Hippocampal formation (tissue), 2 donors: ENCODE measurements at places on chromosomes 11 and 22.
A peak's percentile ranks its signal among the peaks of the same experiment; 100 is the strongest.

DNA sequence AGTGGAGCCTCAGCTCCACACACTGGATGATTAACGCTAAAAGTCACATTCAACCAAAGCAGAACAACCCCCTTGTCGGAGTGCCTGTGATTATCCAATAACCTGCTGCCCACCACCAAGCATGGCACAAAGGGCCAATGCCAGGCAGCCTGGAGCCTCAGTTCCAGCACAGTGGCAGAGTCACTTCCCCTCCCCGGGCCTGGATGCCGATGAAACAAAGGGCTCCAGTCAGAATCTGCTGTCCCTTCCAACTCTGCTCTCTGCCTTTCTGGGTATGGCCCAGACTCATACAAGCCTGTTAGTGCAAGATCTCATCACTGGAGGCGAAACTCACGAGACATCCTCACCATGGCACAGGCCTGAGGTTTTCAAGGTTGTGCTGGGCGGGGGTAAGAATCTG lies 52.1 kb downstream of the CLTCL1 start:
- DNase-seq = peak; percentile 51

DNA sequence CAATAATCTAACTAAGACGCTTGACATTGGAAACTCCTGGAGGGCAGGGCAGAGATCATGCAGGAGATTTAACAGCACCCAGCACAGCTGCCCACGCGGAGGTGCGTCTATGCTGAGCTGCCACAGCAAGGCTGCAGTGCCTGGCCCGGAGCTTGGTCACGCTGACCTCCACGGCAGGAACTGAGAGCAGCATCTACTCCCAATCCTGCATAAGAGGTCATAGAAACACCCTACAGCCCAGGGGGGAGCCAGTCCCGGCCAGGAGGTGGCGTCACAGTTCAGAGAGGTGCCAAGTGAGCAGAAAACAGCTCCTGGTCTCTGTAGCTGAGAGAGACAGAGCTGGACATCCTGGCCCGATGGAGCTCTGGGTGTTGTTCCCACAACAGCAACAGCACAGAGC lies 121.1 kb upstream of the TMEM45B start:
- DNase-seq = no peak

GRCh38 chr22:43996981-43997265 lies 27.2 kb upstream of the PARVB start:
- no peak for DNase-seq

DNA sequence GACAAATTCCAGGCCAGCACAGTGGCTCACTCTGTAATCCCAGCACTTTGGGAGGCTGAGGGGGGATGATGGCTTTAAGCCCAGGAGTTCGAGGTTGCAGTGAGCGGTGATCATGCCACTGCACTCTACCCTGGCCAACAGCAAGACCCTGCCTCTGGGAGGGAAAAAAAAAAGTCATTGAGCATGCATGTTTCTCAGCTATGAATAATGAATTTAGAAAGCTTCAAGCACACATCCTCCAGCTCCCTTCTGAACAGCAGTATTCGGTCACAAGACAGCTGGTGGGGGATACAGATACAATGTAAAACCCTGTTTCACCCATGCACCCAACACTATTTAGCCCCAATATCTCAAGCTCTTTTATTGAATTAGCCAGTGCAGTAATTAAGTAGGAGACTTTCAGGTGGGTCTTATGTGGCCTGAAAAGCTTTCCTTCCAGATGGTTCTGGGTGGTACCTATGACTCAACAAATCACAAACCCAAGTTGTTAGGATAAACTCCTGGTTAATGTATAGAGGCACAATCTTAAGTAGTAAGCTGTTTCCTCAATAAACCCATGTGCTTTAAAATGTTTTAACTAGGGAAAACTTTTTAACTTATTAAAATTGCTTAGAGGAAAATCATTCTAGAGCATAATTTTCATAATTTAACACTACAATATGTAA lies 13.4 kb downstream of the PRDM10 start:
- no peak for DNase-seq

- DNase-seq = no peak
Measured at GRCh38 chr11:77384571-77384970, 83.1 kb upstream of the GDPD4 start.

- DNase-seq = no peak
Measured at GRCh38 chr11:2748061-2748813, 48.4 kb upstream of the KCNQ1OT1 start.
